Cardiac muscle cell (in vitro differentiated cells and primary cell): ENCODE measurements at places on chromosomes 12 and 14. TPM values are rescaled to one million over a fixed set of nuclear protein-coding genes. Genes with fewer than 3 reads are reported as not detected.

Gene TAS2R43
- total RNA-seq, result 0.53 and 2.7 TPM in 2 replicates

Gene RASSF8
- total RNA-seq, result 30.6 and 56.4 TPM in 2 replicates

Gene DHRS2
- total RNA-seq, result 1.0 TPM in 1 of 2 replicates, not detected in the other

Gene MMP14
- 24.6 and 48.1 TPM in 2 replicates for total RNA-seq

Gene CLEC4D
- total RNA-seq, result 0.45 and 0.56 TPM in 2 replicates

Gene GPRC5D
- total RNA-seq, result not detected in 2 replicates

DNA sequence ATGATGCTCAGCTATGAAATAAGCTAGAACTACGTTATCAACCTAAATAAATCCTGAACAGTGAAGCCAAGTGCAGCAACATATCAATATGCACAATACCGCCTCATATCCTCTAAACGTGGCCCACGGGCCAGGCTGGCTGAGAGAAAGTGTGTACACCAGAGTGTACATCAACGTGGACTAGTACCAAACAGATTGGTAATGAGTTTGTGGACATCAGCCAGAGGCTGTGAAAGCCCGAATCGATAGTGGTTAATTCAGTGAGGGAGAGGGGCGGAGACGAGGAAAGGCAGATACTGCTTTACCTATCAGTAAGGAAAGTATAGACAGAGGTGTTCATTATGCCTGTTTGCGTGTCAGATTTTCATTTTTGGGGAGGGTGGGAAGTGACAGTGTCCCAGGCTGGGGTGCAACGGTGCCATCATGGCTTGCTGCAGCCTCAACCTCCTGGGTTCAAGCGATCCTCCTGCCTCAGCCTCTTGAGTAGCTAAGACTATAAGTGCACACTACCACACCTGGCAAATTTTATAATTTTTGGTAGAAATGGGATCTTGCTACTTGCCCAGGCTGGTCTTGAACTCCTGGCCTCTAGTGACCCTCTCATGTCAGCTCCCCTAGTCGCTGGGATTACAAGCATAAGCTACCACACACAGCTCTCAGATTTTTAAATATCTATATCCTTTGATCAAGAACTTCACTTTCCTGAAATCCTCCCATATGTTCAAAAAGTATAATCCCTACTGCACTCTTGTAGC, 50.1 kb downstream of the ANAPC7 start:
- no peaks in the 10 kb centered on the region for H3K4me1 ChIP-seq
- no peak overlapping the region for H3K4me3 ChIP-seq
- H3K36me3 ChIP-seq, result peaks cover 31% of the 10 kb centered on the region
- H3K27ac ChIP-seq, result peak overlapping the region; percentile 45

- H3K4me3 ChIP-seq, result no peak within 1 kb of the TSS
- no peaks in the 10 kb centered on the region for H3K4me1 ChIP-seq
- H3K27me3 ChIP-seq, result no peaks in the 10 kb centered on the region
- H3K36me3 ChIP-seq, result no peaks in the 10 kb centered on the region
- no peak within 1 kb of the TSS for H3K27ac ChIP-seq
Measured at GRCh38 chr12:116559162-116559935, at the start of gene MAP1LC3B2. TSS of gene MAP1LC3B2 (plus strand) at chr12:116559381. CDS start at chr12:116575943, 16,562 bp downstream.

GRCh38 chr14:74942181-74942580, 13.2 kb downstream of the PGF start:
- DNase-seq, result no peak
- no peaks in the 10 kb centered on the region for H3K36me3 ChIP-seq
- no peak overlapping the region for H3K4me3 ChIP-seq
- H3K4me1 ChIP-seq, result peaks cover 13% of the 10 kb centered on the region
- peak overlapping the region; percentile 66 for H3K27ac ChIP-seq

DNA sequence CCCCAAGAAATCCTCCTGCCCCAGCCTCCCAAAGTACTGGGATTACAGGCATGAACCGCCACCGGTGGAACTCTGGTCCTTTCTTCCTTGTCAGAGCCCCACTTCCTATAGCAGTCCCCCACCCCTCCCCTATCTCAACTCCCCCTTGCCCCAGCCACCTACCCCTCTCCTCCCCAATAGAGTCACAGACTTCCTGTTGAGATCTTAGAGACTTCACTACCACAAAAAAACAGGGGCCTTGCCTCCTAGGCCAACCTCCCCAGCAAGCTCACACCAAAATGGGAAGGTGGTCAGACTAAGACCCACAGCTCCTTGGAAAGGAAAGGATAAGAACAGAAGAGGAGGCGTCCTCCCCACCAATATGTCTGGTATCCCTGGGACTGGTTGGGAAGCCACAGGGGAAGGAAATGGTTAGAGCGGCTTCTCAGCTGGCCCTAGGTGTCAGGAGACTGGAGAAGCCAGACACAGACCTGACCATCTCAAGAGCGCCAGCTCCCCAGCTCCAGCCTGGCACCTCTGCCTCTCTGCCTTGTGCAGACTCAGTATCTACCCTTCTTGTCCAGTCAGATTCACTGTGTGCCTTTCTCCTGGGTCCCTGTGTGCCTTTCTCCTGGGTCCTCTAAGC, 8.5 kb downstream of the ITGB7 start:
- H3K27me3 ChIP-seq, result peaks cover 13% of the 10 kb centered on the region
- H3K36me3 ChIP-seq, result no peaks in the 10 kb centered on the region
- H3K27ac ChIP-seq, result no peak overlapping the region
- H3K4me3 ChIP-seq, result no peak overlapping the region
- DNase-seq, result no peak

- H3K27ac ChIP-seq, result no peak overlapping the region
- no peak overlapping the region for H3K4me3 ChIP-seq
- H3K36me3 ChIP-seq, result peaks cover 28% of the 10 kb centered on the region
- no peaks in the 10 kb centered on the region for H3K4me1 ChIP-seq
Measured at GRCh38 chr12:42315108-42315507, 10.8 kb downstream of the ZCRB1 start.

DNA sequence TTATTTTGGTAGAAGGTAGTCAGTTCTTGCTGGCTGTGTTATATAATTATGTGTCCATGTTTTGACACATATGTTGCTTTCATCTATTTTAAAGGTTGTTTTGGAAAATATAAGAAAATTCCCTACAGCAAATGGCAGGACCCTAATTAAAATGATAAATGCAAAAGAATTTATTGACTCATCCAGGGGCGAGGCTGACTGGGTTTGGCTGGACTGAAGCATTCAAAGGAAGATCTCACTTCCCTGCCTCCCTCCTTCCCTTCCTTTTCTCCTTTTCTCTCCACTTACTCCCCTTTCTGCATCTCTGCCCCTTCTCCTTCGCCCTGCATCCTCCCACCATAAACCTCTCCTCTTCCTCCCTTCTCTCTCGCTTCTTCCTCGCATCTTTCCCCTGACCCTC, 129.6 kb downstream of the SNAPC1 start:
- H3K27me3 ChIP-seq, result no peaks in the 10 kb centered on the region
- H3K4me1 ChIP-seq, result no peaks in the 10 kb centered on the region
- no peaks in the 10 kb centered on the region for H3K36me3 ChIP-seq
- H3K27ac ChIP-seq, result no peak overlapping the region
- no peak overlapping the region for H3K4me3 ChIP-seq

DNA sequence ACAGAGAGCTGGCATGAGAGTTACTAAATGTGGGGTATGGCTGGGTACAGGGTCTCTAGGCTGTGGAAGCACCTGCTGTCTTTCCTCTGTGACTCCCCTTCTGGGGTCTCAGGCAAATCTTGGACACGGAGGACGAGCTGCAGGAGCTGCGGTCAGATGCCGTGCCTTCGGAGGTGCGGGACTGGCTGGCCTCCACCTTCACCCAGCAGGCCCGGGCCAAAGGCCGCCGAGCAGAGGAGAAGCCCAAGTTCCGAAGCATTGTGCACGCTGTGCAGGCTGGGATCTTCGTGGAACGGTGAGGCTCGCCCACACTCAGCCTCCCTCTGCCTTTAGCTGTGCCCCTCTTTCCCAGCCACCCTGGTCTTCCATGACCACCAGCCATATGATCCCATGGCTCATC, 19.4 kb downstream of the PPP1R1A start:
- no peak for DNase-seq
- no peaks in the 10 kb centered on the region for H3K27me3 ChIP-seq
- no peak overlapping the region for H3K27ac ChIP-seq

DNA sequence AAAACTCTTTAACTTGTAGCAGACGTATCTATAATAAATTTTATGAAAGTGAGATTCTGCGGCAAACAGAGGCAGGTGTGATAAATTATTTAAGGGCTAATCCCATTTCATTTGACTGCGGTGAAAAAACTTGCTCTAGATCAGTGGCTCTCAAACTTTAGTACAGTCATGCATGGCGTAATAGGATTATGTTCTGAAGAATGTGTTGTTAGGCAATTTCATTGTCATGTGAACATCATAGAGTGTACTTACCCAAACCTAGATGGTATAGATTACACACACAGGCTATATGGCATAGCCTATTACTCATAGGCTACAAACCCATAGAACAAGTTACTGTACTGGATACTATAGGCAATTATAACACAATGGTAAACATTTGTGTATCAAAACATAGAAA, 83.7 kb downstream of the HEATR5A start:
- H3K4me1 ChIP-seq, result no peaks in the 10 kb centered on the region
- H3K27ac ChIP-seq, result no peak overlapping the region
- no peak for DNase-seq
- H3K4me3 ChIP-seq, result no peak overlapping the region

GRCh38 chr12:113105606-113106271, 29.8 kb downstream of the RASAL1 start:
- peaks cover 11% of the 10 kb centered on the region for H3K27me3 ChIP-seq
- no peak overlapping the region for H3K27ac ChIP-seq
- H3K4me1 ChIP-seq, result no peaks in the 10 kb centered on the region
- no peak for DNase-seq
- no peaks in the 10 kb centered on the region for H3K36me3 ChIP-seq

- DNase-seq, result peak; percentile 59
- H3K36me3 ChIP-seq, result peaks cover 5% of the 10 kb centered on the region
- peaks cover 5% of the 10 kb centered on the region for H3K4me1 ChIP-seq
- no peak overlapping the region for H3K4me3 ChIP-seq
Measured at GRCh38 chr14:53032161-53032803, 81.4 kb upstream of the FERMT2 start.

DNA sequence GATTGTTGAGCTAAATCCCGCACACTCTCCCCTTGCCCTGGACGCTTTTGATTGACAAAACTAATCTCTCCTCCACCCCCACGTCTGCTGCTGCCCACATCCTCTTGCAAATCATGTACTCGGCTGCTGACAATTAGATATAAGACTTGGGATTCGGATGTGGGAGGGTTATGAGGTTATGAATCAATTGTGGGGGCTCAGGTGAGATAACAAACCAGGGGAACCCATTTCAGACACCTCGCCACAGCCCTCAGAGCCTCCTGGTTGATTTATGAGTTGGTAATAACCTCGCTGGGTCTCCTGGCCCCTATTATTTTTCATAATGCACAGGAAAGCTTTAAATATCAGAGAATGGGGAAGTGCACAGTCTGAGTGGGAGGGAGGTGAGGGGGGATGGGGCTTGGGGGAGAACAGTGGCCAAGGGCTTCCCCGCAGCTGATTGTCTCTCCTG, 449.9 kb downstream of the DPF3 start:
- H3K4me1 ChIP-seq, result peaks cover 3% of the 10 kb centered on the region
- H3K36me3 ChIP-seq, result no peaks in the 10 kb centered on the region
- no peak overlapping the region for H3K4me3 ChIP-seq
- no peak overlapping the region for H3K27ac ChIP-seq
- no peak for DNase-seq
- H3K27me3 ChIP-seq, result no peaks in the 10 kb centered on the region

DNA sequence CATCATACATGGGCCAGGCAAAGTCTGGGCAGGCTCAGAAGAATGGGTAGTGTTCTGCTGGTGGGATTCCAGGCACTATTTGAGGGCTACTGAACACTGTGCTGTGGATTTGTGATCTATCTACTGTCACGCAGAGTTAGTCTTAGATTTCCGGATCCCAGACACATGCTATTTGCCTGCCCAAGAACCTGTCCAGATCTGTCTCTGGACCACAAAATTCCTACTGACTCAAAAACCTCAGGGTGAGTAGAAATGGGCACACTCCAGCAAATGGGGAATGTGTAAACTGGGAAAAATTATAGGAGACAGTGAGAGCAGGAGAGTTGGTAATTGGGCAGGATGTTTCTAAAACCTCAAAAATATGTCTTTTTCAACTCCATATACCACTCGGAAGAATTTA, 129.9 kb downstream of the GALC start:
- H3K4me1 ChIP-seq, result no peaks in the 10 kb centered on the region
- no peaks in the 10 kb centered on the region for H3K36me3 ChIP-seq
- no peak for DNase-seq
- no peak overlapping the region for H3K4me3 ChIP-seq

DNA sequence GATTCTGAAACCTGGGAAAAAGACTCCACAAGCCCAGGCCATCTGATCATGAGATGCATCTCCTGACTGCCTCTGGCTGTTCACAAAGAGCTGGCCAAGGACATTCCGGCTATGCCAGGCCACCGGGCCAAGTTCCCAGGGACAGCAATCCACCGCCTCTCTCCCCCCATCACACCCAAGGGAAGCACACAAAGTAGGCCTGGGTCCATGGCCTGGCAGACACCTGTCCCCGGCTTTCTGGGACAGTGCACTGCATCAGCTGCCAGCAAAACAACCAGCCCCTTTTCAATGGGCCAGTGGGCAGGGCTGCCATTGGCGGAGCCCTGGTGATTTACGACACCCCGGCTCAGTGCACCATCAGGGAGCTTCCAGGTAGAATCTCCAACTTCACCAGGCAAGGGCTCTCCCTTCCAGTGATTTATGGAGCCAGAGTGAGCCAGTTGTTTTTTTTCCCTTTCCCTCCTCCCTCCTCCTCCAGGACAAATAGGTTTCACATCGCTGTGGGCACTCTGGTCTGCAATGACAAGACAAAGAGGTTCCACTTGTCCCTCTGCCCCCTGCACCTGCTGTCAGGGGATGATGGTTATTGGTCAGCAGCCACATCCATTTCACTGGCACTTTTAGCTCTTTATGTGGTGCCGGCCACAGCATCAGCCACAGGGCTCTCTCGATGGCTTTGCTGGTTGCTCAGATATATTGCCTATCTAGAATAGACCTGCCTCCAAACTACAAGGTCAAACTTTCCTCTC, 149.6 kb downstream of the SLC38A6 start:
- no peak overlapping the region for H3K27ac ChIP-seq
- peaks cover 42% of the 10 kb centered on the region for H3K4me1 ChIP-seq
- no peaks in the 10 kb centered on the region for H3K27me3 ChIP-seq
- no peaks in the 10 kb centered on the region for H3K36me3 ChIP-seq
- DNase-seq, result no peak

GRCh38 chr12:27052176-27052575, 29.8 kb downstream of the MED21 start:
- peaks cover 14% of the 10 kb centered on the region for H3K27me3 ChIP-seq
- no peaks in the 10 kb centered on the region for H3K4me1 ChIP-seq
- no peaks in the 10 kb centered on the region for H3K36me3 ChIP-seq
- H3K4me3 ChIP-seq, result no peak overlapping the region

- no peak overlapping the region for H3K27ac ChIP-seq
- no peak overlapping the region for H3K4me3 ChIP-seq
- no peaks in the 10 kb centered on the region for H3K36me3 ChIP-seq
- no peaks in the 10 kb centered on the region for H3K27me3 ChIP-seq
- no peaks in the 10 kb centered on the region for H3K4me1 ChIP-seq
- no peak for DNase-seq
Measured at GRCh38 chr12:98369581-98369980, 145.8 kb upstream of the TMPO start.

GRCh38 chr14:35402323-35403113, 2.0 kb downstream of the NFKBIA start:
- peak overlapping the region; percentile 94 for H3K27ac ChIP-seq
- no peaks in the 10 kb centered on the region for H3K27me3 ChIP-seq
- no peak for DNase-seq
- H3K4me1 ChIP-seq, result peaks cover 34% of the 10 kb centered on the region
